Caki2 (cell line): ENCODE measurements at places on chromosomes 11 and 22. TPM values are rescaled to one million over a fixed set of nuclear protein-coding genes. Genes with fewer than 3 reads are reported as not detected.
A peak's percentile ranks its signal among the peaks of the same experiment; 100 is the strongest.

EXPH5 gene
- total RNA-seq = 0.46 and 2.0 TPM in 2 replicates

CRYBB3 gene
- total RNA-seq = not detected in 2 replicates

PLAAT5 gene
- 0.87 and 2.3 TPM in 2 replicates for total RNA-seq

CHST1 gene
- 1.5 TPM in 1 of 2 replicates, not detected in the other for total RNA-seq

DNAJC24 gene
- total RNA-seq = 4.1 and 5.1 TPM in 2 replicates

MS4A6E gene
- total RNA-seq = not detected in 2 replicates

SCN3B gene
- not detected in 2 replicates for total RNA-seq

KRTAP5-7 gene
- not detected in 2 replicates for total RNA-seq

- DNase-seq = no peak
Observed at GRCh38 chr11:43567396-43567975, 113.1 kb upstream of the HSD17B12 start.

DNA sequence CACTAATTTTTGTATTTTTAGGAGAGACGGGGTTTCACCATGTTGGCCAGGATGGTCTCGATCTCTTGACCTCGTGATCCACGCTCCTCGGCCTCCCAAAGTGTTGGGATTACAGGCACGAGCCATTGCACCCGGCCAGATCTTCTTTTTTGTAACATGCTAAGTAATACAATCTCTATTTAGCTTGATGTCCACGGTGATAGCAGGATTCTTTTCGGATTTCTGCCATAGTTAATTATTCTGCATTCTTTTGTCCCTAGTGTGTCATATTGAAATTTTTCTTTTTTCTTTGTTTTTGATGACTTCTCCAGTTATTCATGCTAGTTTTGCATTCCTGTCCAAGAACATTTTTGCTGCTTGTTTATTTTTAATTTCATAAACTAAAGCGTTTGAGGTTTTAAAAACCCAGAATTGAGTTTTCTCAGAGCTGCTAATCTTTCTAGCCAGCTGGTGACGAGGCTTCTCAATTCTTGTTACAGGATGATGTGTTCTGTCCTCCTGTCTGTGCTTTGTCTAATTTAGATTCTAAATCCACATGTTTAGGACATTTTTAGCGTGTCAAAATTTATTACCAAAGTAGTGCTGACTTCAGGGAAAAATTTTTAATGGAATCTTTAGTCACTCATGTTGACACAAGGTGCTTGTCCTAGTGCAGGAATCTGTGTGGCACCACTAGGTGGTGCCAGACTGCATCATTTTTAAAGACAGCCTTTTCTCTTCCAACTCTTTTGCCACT, 21.8 kb downstream of the NF2 start:
- DNase-seq = peak; percentile 67

DNA sequence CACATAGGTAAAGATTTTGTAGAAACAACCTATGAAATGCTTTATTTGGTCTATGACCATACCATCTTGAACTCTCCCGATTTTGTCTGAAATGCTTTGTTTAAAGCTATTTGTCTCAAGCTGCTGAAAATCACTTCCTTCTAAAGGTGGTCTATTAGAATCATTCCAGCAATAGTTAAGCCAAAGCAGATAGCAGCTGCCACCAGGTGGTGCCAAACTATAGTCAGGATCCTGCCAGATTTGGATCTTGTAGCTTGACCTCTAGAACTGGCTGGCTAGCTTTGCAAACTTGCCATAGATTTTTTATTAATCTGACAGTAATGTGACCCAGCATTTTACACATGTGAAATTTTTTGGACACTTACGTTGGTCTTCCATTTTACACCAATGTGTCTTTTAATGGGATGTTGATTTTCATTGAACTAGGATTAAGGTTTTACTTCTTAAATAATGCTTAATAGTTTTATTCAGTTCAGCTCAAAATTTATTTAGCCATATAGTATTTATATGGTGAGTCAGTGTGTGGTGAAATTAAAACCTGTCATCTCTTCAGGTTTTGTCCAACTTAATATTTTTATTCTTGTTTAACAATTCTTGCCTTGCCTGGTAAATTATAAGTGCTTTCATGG, 19.7 kb downstream of the CTR9 start:
- peak; percentile 23 for DNase-seq

DNA sequence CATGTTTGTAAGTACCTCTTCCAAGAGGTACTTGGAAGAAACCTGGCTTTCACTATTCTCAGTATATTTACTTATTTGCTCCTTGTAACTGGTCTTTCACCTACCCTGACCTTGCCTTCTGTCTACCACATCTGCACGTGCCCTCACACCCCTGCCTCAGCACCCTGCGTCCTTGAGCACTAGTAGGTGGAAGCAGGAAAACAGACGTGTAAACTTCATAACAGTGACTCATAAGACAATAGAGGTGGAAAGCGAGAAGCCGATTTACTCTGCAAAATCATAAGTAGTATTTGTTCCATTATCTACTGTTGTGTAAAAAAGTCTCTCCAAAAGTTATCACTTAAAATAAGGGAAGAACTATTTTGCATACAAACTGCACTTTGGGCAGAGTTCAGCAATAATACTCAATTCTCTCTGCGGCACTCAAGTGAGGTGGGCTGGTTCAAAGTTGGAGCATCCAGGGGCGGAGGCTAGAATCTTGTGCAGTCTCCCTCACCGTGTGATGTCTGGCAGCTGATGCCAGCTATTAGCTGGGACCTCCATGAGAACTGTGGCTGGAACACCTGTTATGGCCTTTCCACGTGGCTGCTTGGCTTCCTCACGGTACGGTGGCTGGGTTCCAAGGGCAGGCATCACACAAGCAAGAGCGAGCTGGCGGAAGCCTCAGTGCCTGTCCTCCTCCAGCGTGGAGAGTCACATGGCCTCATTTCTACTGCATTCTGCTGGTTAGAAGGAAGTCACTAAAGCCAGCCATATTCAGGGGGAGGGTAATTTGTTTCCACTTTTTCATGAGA, 30.4 kb downstream of the PACS1 start:
- peak; percentile 70 for DNase-seq

DNA sequence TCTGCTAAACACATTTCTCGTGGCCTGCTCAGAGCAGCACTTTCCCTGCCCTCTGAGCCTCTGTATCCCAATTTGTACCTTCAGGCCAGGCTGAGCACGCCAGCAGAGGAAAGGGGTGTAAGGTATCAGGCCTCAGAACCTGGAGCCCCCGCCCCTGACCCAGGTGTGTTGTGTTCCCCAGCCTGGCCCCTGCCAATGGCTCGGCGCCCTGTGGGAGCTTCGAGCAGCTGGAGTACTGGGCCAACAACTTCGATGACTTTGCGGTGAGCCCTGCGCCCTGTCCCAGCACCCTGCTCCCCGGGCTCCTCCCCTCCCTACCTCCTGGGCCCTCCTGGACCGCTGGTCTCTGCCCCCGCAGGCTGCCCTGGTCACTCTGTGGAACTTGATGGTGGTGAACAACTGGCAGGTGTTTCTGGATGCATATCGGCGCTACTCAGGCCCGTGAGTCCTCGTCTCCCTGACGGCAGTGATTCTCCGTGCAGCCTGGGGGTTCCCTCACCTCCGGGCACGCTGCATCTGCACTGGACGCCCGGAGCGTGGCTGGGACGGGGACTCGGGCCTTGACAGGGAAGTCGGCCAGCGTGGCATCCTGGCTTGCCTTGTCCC, 36.9 kb downstream of the TPCN2 start:
- no peak for DNase-seq

DNA sequence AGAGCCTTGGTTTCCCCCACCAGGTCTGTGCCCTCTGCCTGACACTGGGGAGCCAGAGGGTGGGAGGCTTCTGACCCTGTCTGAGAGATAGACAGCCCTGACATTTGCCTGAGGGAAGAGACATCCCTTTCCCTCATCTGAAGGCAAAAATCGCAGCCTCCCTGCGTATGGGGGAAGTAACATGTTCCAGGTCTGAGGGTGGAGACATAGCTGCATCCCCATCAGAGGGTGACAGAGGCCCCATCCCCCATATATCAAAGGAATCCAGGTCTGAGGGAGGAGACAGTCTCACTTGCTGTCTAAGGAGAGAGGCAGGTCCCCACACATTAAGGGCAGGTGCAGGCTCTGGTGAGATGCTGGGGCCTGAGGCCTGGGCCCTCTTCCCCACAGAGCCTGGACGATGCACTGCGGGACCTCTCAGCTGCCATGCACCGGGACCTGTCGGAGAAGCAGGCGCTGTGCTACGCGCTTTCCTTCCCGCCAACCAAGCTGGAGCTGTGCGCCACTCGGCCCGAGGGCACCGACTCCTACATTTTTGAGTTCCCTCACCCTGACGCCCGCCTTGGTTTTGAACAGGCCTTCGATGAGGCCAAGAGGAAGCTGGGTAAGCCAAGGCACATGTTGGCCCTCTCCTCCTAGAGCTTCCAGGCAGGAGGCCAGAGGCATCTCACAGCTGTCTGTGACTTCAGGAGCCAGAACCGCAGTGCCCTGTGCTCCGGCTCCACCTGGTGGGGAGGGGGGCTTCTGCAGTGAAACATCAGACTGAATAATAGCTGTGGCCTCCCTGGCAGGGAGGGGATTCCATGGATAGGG, 16.1 kb upstream of the RELT start:
- DNase-seq = no peak

GRCh38 chr11:116927163-116927974, 89.9 kb upstream of the APOA1 start:
- DNase-seq = no peak

DNA sequence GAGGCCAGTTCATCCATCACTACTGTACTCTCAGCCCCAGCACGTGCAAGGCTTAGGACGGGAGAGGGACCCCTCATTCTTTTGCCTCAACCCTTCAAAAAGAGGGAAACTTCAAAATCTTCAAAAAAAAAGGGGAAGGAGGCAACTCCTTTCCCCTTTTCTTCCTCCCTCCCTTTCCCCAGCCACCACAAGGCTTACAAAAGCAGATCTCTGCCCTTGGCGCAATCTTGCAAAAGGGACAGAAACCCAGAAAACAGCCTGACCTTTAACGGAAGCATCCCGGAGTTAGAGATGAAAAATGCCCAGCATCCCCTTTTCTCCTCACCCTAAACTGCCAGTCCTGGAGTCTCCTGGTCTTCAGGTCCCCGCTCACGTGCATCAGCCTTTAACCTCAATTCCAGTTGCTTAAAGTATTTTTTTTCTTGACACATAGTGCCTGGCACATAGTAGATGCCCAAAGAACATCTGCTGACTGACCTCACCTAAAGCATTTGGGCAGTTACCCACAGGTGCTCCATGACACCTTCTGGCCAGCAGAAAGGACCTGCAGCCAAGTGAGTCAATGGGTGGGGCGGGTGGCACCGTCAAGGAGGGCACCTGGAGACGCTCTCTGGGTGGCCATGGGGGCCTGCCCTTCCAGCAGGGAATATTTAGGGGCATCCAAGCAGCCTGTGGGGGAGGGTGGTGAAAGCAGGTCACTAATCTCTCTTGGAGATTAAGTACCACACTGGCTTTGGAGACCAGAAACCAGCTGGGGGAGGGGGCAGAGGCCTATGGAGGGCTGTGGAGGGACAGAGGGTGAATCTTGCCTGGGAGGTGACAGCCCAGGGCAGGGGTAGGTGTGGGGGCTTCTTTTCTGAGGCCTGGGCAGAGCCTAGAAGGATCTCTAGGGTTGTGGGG, 16.3 kb downstream of the NECTIN1 start:
- DNase-seq = no peak

GRCh38 chr11:134226806-134227325, 2.4 kb downstream of the VPS26B start:
- DNase-seq = no peak

GRCh38 chr11:35810045-35810645, 133.7 kb upstream of the LDLRAD3 start:
- no peak for DNase-seq

- DNase-seq = no peak
Observed at GRCh38 chr11:117863383-117863782, 13.1 kb downstream of the FXYD6 start.

GRCh38 chr22:19645905-19646304, 68.4 kb upstream of the SEPTIN5 start:
- no peak for DNase-seq

DNA sequence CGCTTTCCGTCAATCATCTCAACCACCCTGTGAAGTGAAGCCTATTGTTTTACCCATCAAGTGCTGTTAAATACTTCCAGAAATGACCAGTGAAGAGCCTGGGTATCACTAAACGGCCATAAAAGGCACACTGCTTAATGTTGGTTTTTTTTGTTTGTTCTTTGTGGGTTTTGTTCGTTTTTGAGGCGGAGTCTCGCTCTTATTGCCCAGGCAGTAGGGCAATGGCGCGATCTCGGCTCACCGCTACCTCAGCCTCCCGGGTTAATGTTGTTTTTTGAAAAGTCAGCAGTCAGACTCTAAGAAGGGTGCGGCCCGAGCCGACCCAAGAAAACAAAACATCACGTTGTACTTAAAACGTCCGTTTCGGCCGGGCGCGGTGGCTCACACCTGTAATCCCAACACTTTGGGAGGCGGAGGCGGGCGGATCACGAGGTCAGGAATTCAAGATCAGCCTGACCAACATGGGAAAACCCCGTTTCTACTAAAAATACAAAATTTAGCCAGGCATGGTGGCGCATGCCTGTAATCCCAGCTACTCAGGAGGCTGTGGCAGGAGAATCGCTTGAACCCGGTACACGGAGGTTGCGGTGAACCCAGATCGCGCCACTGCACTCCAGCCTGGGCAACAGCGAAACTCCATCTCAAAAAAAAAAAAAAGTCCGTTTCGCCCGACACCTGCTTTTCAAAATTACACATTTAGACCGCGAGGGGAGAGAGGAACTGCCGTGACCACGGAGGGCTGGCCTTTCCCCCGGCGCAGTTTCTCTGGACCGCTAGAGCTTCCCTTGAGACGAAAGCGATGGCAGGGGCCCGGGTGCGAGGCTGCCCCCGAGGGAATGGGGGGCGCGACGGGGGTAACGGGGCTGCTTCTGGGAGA, 714 bp downstream of the CD59 start:
- peak; percentile 31 for DNase-seq

GRCh38 chr11:131868629-131869507, 498.5 kb downstream of the NTM start:
- DNase-seq = no peak

- no peak for DNase-seq
Observed at GRCh38 chr22:32800994-32801536, 440 bp upstream of the TIMP3 start.

GRCh38 chr22:46069521-46070214, 80.7 kb upstream of the PPARA start:
- peak; percentile 94 for DNase-seq

DNA sequence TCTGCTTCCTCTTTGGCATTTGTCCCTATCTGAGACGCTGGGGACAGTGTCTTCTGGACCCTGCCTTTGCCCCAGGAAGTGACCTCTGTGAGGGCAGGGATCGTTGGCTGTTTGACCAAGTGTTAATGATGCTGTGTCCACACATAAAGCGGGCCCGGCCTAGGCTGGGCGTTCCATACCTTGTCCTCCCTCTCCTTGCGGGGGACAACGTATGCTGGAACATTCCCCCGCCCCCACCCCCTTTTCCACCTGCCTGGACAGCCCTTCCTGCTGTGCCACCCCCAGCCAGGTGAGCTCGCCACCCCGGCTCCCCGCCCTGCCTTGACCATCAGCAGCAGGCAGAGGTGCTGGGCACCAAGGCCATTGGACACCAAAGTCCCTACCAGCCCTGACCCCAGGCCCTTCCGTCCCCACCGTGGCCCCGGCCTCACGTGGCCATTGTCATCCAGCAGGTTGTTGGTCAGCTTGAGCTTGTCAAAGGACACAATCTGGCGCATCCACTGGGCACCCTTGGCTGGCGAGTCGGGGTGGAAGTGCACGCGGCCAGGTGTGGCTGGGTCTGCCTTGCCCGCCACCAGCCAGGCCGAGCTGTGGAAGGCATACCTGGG, 4.1 kb upstream of the NUDT8 start:
- DNase-seq = no peak
